Mucosa of descending colon (tissue), 3 donors: ENCODE measurements at places on chromosomes 12 and 14.

DNA sequence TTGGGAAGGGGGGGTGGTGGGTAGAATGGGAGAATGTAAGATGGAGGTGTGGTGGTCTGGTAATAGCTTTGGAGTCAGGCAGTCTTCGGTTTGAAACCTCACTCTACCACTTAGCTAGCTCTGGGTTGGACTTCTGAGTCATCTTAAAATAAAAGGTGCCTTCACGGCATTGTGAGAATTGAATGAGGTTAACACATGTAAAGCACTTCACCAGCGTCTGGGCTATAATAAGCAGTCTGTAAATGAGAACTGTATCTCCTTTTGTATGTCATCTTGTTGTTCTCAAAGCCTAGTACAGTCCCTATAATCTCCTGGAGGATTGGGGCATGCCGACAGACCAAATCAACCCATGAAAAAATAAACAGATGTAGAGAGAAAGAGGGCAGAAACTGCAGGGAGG lies 11.2 kb downstream of the C2CD5 start:
- DNase-seq = no peak

DNA sequence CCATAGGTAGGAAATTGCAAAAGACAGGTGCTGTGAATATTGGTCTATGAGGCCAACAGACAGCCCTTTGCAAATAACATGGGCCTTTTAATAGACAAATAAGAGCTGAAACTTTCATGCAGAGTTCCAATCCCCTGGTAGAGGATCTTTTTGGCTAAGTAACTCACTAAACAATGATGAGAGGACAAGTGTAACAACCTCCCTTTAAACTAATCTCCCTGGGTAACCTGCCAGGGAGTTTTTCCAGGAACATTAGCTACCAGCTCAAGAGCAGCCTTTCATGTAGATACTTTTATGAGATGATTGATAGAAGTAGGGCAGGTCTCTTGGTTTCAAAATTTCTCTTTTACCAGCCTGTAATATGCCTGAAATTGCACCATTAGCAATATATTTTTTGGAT lies 13.8 kb upstream of the CACNA1C start:
- no peak for DNase-seq

- no peak for DNase-seq
Measured at GRCh38 chr12:50013361-50014147, 11.7 kb downstream of the RACGAP1 start.

DNA sequence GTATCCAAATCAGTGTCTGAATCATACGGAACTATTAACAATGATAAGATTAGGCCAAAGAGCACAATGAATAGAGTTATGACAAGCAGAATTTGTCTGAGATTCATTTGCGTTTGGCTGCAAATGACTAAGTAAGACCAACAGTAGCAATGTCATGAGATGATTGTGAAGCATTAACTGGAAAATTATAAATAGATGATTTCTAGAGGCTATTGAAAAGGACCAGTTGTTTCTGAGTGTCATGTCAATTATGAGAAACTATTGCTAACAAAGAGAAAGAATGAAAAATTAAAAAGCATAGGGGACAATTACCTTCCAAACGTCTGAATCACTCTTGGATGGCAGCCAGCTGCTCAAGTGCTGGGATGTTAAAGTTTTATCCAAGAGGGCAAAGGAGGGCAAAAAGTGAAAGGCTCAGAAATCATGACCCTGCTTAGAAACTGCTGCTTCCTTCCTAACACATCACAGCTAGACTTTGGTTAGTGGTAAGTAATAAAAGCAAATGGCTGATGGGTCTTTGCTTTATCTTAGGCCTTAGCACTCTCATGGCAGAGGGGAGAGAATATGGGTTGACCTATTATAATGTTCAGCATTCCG lies 89.0 kb downstream of the AKAP6 start:
- peak; percentile 48 for DNase-seq
